ENCODE measurements at places on chromosomes 4 and X.

- no peak for DNase-seq
Observed at GRCh38 chr4:103011378-103012025, 8.0 kb downstream of the SLC9B1 start.

DNA sequence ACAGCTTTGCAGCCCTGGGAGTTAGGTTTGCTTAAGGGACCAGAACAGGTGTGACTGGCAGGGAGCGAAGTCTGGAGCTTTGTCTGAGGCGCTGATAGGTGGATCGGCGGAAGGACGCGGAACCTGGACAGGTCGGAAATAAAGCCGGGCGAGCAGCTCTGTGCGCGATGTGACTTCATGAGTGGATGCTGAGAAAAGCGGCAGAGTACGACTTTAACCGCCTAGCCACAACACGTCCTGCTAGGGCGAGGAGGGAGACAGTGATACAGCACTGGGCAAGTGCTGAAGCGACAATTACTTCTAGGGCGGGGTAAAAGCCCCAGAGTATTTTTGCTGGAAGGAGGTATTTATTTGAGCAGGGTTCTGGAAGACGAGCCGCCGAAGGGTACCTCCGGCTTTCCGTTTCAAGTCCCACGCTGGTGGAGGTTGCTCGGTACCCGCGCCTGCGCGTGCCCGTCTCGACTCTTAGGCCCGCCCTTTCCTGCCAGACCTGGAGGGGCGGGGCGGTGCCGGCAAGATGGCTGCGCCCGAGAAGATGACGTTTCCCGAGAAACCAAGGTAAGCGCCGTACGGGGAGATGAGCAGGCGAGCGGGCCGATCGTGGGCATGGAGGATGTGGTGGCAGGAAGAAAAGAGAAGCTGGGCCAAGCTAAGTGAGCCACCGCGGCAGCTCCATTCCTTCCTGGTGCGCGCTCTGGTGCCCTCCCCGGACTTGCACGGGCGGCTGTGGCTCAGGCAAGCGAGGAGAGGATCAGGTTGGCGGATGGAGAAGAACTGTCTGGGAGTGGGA is at the start of gene ZRSR2:
Gene ZRSR2, plus strand, starts transcription at position 506 of the 790 bp plus-strand sequence. Its CDS starts 12 bp downstream, at position 518.
- no peak for DNase-seq

- DNase-seq, result no peak
Observed at GRCh38 chr4:165085946-165086345, 26.7 kb downstream of the TMEM192 start.

DNA sequence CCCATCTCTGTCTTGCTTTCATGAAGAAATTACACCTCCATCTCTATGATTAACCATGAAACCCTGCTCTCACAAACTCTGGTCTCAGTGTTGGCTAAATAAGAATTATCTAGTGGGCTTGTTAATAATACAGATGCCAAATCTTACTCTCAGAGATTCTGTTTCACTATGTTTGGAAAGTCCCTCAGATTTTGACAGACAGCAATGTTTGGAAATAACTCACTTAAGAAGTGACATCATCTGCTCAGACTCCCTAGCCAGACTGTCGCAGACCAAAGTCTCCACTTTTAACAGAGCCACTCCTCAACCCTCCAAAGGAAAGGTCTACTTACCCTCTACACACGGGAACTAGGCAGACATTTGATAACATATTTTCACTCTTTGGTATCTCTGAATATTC is 328.5 kb upstream of the FGF16 start:
- DNase-seq, result no peak

DNA sequence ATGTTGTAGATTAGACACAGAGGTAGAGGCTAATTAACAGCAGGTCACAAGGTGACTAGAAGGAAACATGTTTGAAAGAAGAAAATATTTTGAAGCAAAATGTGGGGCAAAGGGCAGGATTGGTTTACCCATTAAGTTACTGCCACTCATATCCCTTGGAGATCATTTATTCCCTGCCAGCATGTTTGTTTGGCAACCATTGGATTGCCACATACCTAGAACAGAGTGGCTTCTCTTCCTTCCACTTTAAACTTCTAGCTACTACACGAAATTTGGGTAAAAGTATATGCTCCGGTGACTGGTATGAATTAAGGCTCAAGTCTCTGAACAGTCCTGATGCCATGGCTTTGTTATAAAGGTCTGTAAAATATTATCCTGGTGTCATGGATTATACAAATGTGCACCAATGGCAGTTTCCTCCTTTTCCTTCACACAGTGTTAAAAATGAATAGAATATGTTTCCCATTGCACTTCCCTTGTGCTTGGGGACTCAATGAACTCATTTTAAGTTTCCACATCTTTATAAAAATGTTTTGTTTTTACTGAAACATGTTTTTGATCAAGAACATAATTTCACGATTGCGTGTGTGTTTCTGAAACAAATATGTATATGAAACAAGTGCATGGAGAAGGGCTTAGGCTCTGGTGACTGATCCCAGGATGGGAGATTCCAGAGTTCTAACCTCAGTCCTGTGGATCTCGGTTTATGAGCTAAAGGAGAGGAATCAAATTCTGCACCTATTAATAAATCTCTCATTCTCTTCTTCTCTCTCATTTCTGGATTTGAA is 12.3 kb downstream of the BMP3 start:
- no peak for DNase-seq
